MCF 10A (cell line): ENCODE measurements at places on chromosomes 5 and 9.
A peak's percentile ranks its signal among the peaks of the same experiment; 100 is the strongest.

DNA sequence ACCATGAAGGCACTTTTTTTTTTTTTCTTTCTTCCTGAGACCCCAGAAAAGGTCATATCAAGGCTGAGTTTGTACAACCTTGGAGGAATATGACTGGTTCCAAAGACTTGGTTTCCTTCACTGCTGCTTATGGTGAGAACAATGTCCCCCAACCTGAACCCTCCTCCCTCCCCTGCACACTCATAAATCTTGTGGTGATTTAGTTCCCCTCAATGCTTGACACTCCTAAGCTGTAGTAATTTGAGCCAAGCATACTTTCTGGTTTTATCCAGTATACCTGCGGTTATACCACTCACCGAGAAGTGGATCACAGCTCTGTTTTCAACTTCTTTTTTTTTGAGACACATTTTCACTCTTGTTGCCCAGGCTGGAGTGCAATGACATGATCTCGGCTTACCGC is 149.9 kb upstream of the KLF4 start:
- no peaks in the 10 kb centered on the region for H3K36me3 ChIP-seq
- peaks cover 15% of the 10 kb centered on the region for H3K4me1 ChIP-seq
- no peak overlapping the region for H3K27ac ChIP-seq
- DNase-seq, result no peak
- H3K27me3 ChIP-seq, result no peaks in the 10 kb centered on the region
- no peak overlapping the region for H3K4me3 ChIP-seq

DNA sequence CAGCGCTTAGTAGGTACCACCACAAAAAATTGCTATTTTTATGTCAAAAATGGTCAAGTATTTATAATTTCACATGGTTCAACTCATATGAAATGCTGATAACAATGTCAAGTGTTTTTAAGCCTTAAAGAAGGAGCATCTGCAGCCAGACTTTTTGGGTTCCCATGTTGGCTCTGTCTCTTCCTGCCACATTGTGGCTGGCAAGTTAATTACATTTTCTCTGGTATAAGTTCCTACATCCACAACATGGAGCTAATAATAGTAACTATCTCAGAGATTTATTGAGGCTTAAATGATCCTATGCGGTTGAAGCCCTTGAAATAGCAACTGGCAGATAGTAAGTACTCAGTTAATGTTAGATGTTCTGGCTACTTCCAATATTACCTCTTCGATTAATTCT is 5.4 kb downstream of the ATP10B start:
- H3K36me3 ChIP-seq, result no peaks in the 10 kb centered on the region
- no peak overlapping the region for H3K27ac ChIP-seq
- no peaks in the 10 kb centered on the region for H3K4me1 ChIP-seq
- no peaks in the 10 kb centered on the region for H3K27me3 ChIP-seq
- no peak overlapping the region for H3K4me3 ChIP-seq

GRCh38 chr5:72093824-72094223 is 13.5 kb upstream of the MAP1B start:
- no peaks in the 10 kb centered on the region for H3K36me3 ChIP-seq
- no peaks in the 10 kb centered on the region for H3K4me1 ChIP-seq
- no peak for DNase-seq
- H3K27ac ChIP-seq, result no peak overlapping the region
- H3K27me3 ChIP-seq, result peaks cover 24% of the 10 kb centered on the region

- DNase-seq, result peak; percentile 100
- no peaks in the 10 kb centered on the region for H3K36me3 ChIP-seq
- H3K27ac ChIP-seq, result peak overlapping the region; percentile 96
- H3K4me1 ChIP-seq, result peaks cover 39% of the 10 kb centered on the region
These were observed 27.9 kb upstream of the CTNNA1 start for GRCh38 chr5:138725153-138725817.

DNA sequence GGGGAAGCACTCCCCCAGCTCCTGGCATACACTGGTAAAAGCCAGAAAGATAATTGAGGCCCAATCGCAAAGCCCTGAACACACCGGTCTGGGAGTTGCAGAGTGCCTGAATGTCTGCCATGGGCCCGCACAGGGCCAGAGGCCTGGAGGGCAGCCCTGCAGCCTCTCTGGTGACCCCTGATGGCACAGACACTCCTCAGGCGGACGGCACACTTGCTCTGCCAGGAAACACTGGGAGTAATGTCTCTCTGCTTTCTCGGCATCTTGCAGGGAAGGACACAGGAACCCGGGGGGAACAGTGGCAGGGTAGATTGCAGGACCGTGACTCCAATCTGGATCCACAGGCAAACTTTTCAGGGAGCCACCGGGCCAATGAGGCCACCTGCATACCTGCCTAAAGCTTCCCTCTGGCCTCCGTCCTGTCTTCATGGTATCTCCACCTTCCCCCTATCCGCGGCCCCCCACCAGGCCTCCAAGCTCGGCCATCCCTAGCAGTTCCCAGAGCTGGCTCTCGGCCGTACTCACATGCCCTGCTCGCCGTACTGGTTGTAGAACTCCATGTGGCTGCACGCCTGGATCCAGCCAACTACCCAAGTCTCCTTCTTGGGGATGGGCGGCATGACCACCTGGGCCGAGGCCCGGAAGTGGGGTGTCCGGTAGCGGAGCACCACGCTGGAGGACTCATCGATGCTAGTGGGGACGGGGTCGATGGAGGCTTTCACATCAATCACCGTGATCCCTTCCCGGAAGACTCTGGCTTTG is 797 bp downstream of the FAM78A start:
- no peak overlapping the region for H3K27ac ChIP-seq
- no peaks in the 10 kb centered on the region for H3K4me1 ChIP-seq
- no peak for DNase-seq
- no peaks in the 10 kb centered on the region for H3K36me3 ChIP-seq
- H3K27me3 ChIP-seq, result no peaks in the 10 kb centered on the region

- H3K27me3 ChIP-seq, result no peaks in the 10 kb centered on the region
- H3K27ac ChIP-seq, result no peak overlapping the region
- H3K4me3 ChIP-seq, result no peak overlapping the region
- peaks cover 33% of the 10 kb centered on the region for H3K4me1 ChIP-seq
These were observed 30.5 kb downstream of the ZNF366 start for GRCh38 chr5:72476721-72477120.

DNA sequence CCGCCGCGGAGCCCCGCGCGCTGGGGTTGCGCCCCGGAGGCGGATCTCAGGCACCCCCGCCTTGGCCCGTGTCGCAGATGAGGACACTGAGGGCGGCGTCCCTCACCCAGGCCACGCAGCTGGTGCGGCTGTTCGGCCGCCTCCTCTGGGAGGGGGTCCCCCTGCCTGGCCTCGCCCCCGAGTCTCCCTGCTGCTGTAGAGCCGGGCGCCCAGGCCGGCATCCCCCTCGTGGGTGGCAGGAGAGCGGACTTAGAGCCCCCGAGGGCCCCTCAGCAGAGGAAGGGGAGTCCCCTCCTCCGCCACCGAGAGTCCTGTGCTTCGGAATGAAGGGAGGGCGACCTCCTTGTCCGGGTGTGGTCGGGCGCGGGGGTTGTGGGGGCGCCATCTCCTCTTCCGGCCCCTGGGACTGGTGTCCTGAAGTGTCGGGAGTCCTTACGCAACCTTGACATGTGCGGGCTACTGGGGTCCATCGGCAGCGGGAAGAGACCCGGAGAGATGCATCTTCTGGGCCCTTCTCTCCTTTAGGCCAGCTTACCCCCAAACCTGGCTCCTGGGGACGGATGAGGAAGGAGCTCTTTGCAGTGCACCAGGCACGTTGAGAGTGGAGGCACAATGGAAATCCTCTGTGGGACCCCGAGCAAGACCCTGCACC is 11.7 kb upstream of the EXOSC2 start:
- peak overlapping the region; percentile 81 for H3K4me3 ChIP-seq
- H3K27me3 ChIP-seq, result no peaks in the 10 kb centered on the region
- peak overlapping the region; percentile 33 for H3K27ac ChIP-seq
- peaks cover 6% of the 10 kb centered on the region for H3K4me1 ChIP-seq
- peak; percentile 47 for DNase-seq

DNA sequence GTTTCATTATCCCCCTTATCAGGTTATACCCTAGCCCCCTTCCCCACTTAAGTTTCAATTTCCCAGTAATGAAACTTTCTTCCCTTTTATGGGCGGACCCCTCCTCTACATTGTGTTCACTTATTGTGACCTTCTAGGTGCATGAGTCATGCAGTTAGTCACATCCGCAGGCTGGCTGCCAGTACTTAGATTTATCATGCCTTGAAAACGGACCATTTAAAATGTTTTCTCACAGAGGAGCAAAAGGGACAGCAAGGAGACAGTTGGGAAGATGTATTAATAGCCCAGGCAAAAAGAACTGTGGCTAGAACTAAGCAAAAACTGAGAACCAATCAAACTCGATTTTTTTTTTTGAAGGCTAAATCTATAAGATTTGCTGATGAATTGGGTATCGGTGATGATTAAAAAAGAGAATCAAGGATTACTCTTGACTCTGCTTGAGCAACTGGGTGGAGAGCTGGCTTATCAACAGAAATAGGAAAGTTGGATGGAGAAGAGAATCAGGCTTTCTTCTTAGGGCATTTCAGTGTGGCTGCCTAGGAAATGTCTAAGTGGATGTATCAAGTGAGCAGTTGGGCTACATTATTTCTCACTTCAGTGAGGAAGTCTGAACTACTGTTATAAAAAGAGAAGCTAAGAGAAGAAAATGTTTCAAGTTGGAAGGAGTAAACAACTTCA is 615.0 kb downstream of the HINT1 start:
- H3K4me3 ChIP-seq, result peak overlapping the region; percentile 24
- peaks cover 47% of the 10 kb centered on the region for H3K4me1 ChIP-seq
- DNase-seq, result peak; percentile 96

- no peak for DNase-seq
- peaks cover 44% of the 10 kb centered on the region for H3K27me3 ChIP-seq
- H3K27ac ChIP-seq, result no peak overlapping the region
These were observed 71.1 kb downstream of the ACER2 start for GRCh38 chr9:19479874-19480273.

- no peaks in the 10 kb centered on the region for H3K27me3 ChIP-seq
- H3K27ac ChIP-seq, result no peak overlapping the region
These were observed 28.7 kb downstream of the NEK6 start for GRCh38 chr9:124286292-124286931.
